ENCODE measurements at places on chromosomes 7 and 10. TPM values are rescaled to one million over a fixed set of nuclear protein-coding genes. Genes with fewer than 3 reads are reported as not detected.
A peak's percentile ranks its signal among the peaks of the same experiment; 100 is the strongest.

DNA sequence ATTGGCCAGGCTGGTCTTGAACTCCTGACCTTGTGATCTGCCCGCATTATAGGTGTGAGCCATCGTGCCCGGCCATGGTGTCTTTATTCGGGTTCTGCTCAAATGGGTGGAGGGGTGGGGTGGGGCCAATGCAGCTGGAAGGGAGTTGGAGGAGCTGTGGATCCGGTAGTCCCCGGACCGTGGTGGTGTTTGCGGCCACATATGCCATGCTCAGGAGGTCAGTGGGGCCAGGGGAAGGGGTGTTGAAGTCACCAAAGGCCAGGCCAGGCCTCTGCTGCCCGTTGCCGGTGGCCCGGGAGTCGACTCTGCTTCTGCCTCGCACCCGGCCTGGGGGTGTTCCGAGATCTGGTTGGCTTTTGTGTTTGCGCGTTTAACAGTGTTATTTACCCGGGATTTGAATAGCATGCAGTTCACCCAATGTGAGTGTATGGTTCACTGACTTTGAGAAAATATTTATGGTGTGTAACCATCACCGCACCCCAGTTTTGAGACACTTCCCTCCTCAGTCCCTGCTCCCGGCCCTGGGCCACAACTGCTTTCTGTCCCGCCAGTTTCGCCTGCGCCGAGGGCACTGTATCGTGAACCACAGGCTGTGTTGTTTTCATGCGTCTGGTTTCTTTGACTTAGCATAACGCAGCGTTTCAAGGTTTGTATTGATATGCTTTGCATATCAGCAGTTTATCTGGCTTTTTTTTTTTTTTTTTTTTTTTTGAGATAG is 10.7 kb downstream of the INPP5A start:
- DNase-seq = no peak

Gene LRRD1
- 0.49 TPM for total RNA-seq

GRCh38 chr7:138029941-138030340 is 28.1 kb upstream of the CREB3L2 start:
- no peak for DNase-seq

DNA sequence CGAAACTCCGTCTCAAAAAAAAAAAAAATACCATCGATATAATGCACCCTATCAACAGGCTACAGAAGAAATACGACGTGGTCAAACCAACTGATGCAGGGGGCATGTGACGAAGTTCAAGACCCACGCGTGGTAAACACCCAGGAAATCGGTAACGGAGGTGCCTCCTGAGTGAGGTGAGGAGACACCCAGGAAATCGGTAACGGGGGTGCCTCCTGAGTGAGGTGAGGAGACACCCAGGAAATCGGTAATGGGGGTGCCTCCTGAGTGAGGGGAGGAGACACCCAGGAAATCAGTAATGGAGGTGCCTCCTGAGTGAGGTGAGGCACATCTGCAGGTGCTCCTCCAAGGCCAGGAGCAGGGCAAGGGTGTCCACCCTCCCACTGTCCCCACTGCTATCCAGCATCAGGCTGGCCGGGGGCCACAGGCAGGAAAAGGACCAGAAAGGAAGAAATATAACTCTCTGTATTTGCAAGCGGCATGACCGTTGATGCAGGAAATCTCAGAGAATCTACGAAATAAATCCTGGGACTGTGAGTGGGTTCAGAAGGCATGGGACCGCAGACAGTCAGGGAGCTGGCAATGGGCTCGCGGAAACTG is 10.7 kb upstream of the GPR146 start:
- no peak for DNase-seq

- no peak for DNase-seq
Measured at GRCh38 chr7:21198921-21199320, 229.0 kb upstream of the SP4 start.

DNA sequence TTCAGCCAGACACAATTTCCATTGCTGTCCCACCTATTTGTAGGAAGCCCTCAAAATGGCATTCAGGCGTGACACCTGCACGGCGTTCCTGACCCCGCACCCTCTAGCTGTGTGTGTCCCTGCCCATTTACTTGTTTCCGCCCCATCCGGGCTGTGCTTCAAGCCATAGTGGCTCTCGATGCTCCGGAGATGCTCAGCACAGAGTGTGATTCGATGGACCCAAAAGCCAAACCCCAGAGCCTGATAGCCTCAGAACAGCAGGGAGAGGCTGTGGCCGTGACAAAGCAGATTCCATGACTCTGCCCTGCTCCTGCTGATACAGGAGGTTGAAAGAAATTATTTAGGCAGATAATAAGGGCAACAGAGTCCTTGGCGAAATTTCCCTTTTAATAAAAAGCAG is 13.4 kb downstream of the BUD31 start:
- DNase-seq = no peak

DNA sequence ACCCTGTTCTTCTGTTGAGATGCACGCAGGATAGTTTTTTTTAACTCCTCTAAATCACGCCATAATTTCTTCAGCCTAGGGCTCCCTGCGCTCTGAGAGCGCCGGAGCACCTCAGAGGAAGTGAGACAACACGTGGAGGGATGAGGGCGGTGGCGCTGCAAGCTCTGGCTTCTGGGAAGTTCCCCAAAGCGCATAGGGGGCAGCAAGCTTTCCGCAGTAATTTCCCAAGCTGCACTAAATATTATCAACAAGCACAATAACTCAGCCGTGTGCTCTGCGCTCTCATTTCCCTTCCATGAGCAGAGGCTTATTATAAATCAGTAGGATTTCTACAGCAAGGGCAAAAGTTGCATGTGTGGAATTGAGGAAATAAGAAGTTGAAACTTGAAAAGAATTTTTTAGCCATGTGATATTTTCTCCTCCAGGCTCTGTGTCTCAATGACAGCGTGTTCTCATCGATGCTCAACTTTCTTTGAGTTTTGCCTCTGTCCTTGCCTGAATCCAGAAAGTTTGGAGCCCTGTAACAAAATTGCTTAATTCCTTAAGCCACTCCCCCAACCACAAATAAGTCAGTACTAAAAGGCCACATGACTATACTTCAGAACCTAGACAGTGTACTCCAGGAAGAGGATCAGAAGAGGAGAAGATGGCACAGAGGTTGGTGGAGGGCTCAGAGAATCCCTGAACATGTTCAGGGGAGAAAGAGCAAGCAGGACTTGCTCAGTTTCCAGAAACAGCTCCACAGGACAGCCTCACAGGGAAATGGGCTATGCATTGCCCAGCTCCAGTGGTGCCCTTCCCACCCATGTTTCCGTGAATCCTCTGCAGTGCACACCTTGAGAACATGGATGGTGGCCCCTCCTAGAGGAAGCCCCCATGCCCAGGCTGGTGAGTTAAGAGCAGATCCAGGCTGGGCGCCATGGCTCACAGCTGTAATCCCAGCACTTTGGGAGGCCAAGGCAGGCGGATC is 221.5 kb upstream of the GHITM start:
- no peak for DNase-seq

DNA sequence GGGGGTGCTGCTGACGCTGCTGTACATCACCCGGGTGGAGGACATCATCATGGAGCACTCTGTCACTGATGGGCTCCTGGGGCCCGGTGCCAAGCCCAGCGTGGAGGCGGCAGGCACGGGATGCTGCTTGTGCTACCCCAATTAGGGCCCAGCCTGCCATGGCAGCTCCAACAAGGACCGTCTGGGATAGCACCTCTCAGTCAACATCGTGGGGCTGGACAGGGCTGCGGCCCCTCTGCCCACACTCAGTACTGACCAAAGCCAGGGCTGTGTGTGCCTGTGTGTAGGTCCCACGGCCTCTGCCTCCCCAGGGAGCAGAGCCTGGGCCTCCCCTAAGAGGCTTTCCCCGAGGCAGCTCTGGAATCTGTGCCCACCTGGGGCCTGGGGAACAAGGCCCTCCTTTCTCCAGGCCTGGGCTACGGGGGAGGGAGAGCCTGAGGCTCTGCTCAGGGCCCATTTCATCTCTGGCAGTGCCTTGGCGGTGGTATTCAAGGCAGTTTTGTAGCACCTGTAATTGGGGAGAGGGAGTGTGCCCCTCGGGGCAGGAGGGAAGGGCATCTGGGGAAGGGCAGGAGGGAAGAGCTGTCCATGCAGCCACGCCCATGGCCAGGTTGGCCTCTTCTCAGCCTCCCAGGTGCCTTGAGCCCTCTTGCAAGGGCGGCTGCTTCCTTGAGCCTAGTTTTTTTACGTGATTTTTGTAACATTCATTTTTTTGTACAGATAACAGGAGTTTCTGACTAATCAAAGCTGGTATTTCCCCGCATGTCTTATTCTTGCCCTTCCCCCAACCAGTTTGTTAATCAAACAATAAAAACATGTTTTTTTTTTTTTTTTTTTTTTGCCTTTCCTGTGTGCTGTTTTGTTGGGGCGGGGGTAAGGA is 55.8 kb downstream of the TSPAN15 start:
- DNase-seq = no peak

Gene OR13A1
- not detected for total RNA-seq

Gene NXPH1
- total RNA-seq = 0.25 TPM

DNA sequence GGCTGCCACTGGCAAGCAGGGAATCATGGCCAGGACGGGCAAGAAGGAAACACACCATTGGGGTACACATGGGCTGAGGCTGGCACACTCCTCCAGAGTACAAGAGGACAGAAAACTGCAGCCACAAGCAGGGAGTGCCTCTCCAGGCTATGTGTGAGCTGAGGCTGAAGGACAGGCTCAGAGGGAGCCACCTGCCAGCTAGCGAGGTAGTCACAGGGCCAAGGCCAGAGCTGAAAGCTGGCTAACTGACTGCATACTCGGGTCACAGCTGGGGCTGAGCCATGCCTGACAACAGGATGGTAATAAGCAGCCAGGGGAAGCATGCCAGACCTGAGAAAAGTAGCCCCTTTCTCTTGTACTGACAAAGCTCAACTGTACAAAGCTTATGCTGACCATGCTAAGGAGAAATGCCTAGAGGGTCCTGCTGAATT is 52.0 kb downstream of the KIF5B start:
- no peak for DNase-seq

GRCh38 chr7:108270385-108271015 is 140.3 kb upstream of the LAMB4 start:
- DNase-seq = no peak

Gene CCL24
- not detected for total RNA-seq

GRCh38 chr7:43735403-43735801 is 6.1 kb upstream of the COA1 start:
- DNase-seq = no peak

- DNase-seq = no peak
Measured at GRCh38 chr7:123305840-123306375, 106.1 kb upstream of the SLC13A1 start.

DNA sequence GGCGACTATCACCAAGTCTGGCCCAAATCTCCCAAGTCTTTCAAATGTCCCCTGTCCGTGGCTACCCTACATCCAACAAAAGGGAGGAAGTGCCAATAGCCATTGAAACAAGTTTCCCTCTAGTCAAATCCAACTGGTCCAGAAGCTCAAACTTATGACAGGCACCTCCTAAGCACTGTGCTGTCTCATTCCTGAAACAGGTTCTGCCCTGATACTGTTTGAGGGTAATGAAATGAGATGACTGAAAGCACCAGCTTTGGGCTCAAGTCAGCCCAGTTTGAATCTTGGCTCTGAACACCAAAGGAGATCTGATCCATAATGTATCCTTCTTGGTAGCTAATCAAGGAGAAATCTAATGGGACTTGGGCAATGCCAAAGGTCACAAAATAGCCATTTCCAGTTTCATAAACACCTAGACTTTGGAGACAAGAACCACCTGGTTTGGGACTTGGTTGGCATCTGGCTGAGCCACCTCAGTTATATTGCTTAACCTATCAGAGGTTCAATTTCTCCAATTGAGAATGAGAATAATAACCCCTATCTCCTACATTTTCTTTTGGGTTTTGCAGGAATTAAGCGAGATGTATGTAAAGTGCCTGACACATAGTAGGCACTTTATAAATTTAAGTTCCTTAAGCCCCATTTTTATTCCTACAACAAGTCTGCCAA is 34.7 kb upstream of the ARID5B start:
- no peak for DNase-seq

GRCh38 chr7:25305831-25306230 is 77.5 kb upstream of the NPVF start:
- no peak for DNase-seq

GRCh38 chr10:110016039-110016438 is 8.3 kb downstream of the ADD3 start:
- no peak for DNase-seq

Gene NOC3L
- 21.1 TPM for total RNA-seq

DNA sequence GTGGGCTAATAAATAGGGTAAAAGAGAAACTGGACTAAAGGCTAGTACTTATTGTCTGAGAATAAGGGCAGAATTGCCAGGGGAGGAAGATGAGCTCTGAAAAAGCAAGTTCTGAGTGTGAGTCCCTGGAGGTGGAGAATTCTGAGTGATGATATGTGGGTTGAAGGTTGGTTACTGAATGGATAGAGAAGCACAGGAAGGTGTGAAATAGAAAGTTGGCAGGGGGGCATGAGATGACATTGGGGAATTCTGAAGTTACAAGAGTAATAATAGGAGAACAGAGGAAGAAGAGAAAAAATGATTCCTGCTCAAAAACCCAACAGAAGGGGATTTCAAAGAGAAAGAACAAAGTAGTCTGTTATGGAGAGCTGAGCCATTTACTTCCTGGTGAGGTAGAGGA is 76.9 kb downstream of the PRKCQ start:
- DNase-seq = no peak

DNA sequence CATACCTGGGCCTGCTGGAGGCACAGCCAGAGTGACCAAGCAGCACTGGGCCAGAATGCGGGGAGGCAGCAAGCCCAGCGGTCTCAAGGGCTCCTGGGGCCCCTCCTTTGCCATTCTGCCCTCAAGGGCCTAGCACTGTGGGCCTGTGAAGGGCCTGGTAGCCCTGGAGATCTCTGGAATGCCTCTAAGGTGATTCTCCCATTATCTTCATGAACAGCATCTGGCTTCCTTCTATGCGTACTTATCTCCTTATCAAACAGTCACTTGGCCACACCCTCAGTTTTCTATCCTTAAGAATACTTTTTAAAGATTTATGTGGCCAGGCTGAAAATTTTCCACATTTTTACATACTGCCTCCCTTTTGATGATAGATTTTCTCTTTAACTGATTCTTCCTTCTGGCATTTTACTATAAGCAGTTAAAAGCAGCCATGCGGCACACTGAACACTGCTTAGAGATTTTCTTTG is 67.5 kb upstream of the CCNY start:
- DNase-seq = no peak

- DNase-seq = peak; percentile 43
Measured at GRCh38 chr7:50204581-50204980, 99.9 kb upstream of the IKZF1 start.

DNA sequence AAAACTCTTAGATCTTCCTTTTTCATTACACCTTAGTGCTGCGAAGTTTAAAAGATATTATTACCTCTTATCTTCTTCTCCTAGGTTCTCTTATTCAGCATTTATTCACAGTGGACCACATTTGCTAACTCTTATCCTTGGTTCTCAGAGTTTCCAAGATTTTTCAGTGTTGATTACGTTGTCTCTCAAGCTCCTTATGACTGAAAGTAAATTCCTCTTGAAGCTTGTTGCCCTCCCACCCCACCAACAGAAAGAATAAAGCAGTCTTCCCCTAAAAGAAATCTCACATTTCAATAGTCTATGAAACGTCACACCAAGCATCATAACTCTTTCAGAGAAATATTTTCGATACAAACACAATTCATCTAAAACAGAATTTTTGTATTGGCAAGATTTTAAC is 362.5 kb downstream of the MAGI2 start:
- DNase-seq = no peak

Gene CYP2E1
- 2.9 TPM for total RNA-seq

Gene CDC14C
- not detected for total RNA-seq

Measured in vagina (tissue), 2 donors.